ENCODE measurements at places on chromosomes 4 and X.

DNA sequence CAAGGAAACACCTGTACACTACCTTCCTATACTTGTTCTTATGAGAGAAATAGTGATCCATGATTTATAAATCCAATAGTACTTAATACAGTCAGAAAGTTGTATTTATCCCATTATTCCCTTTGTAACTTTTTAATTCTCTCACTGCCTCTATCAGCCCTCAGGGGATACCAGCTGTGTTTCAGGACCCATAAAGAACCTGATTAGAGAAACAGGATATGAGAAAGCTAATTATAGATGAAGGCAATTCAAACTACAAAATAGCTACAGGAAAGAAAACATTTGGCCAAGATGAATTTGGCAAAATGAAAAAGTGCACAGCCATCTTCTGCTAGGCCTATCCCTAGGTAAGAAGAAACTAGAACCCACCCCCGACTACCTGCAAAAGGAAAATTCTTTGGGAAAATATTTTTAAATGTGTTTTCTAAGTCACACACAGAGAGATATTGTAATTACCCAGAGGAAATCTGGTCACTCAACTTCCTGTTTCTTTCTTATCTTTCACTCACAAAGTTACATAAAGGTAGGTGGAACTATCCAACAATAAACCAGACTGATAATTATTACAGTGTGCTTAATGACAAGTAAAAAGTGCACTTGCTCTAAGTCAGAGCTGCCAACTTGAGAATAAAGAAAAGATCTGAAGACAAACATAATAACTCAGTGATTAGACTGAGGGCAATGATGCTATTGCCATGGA lies 836.5 kb upstream of the HTR2C start:
- no peak for DNase-seq

DNA sequence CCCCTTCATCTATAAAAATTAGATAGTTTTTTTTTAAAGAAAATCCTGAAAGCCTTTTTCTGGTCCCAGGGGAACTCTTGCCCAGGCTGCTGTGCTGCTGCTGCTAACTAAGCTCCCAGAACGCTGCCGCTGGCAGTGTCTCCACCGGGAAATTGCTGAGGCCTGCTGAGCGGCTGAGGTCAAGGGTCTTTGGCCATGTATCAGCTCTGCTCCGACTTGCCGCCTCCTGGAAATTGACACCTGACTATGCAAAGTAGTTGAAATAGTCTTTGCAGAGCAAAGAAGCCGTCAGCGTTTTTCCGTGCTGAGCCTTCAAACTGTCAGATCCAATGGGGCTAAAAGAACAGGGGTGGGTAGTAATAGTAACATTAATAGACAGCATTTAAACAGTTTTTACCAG lies 839 bp downstream of the QDPR start:
- DNase-seq, result no peak

DNA sequence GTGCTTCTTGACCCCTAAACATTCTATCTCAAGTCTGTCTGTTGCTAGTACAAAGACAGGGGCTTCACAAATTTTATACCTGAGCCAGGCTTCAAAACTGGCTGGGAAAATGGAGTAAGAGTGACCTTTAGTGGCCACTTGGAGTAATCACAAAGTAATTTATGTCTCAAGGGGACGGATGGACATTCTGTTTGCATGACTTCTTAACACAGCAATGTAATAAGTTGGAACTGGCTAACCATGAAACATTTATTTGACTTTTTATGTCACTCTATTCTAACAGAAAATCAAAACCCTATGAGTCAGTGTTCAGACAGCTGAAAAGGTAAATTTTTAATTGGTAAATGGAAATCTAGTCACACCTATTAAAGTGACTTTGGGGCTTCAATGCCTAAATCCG lies 600.6 kb downstream of the ANKRD50 start:
- DNase-seq, result peak; percentile 7

DNA sequence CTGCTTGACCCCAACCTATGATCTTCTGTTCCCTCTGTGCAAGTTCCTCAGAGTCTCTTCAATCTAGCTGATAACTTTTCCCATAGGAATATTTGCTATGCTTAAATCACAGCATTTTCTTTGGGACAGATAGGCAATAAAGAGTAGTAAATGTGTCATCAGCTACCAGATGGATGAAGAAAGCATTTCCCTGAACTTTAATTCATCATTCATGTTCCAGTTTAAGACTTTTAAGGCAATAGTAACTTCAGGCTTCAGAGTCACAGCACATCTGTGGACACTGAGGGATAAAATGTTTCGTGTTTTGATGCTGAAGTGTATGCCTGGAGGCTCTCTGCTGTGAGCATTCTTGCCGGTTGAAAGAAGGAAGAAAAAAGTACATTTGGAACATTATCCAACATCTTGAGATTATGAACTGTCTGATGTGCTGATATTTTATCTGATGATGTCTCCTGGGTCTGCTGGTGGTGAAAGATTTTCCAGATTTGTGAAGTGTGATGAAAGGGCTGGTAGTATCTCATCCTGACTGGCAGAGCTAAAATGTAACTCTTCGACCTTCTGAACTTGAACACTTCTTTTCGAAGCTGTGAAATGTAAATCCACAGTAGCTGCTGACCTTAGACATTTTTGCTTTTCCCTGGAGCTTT lies 133.7 kb downstream of the DCLK2 start:
- DNase-seq, result no peak

DNA sequence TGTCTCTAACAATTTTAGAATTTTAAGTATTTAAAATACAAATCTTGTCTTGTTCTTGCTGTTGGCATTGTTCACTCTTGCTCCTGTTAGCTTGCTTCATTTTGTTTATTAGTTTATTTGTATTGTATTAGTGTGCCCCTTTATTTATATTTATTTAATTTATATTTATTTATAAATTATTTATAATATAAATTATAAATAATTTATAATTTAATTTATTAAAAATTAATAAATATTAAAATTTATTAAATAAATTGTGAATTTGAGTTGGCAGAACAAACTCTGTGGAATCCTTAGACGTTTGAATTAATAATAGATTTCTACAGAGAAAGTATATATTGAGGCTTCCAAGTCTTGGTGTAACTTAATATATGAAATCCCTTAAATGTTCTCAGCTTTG lies 331.4 kb downstream of the SPOCK3 start:
- no peak for DNase-seq

DNA sequence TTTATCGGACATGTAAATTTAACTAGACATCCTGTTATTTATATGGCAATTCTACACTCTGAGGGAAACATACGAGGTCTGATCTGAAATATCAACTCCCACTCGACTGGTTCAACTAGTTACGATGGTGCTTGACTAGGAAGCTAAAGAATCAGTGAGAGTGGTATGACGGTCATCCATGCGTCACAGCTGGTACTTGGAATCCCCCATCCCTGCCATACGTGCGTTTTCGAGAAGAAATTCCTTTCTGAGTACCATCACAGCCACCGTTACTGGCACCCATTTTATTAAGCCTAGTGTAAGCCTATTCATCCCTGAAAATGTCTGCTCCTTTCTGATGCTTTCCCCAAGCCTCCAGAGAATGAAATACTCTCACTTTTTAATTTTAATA lies 695 bp upstream of the PIGA start:
- DNase-seq, result no peak

DNA sequence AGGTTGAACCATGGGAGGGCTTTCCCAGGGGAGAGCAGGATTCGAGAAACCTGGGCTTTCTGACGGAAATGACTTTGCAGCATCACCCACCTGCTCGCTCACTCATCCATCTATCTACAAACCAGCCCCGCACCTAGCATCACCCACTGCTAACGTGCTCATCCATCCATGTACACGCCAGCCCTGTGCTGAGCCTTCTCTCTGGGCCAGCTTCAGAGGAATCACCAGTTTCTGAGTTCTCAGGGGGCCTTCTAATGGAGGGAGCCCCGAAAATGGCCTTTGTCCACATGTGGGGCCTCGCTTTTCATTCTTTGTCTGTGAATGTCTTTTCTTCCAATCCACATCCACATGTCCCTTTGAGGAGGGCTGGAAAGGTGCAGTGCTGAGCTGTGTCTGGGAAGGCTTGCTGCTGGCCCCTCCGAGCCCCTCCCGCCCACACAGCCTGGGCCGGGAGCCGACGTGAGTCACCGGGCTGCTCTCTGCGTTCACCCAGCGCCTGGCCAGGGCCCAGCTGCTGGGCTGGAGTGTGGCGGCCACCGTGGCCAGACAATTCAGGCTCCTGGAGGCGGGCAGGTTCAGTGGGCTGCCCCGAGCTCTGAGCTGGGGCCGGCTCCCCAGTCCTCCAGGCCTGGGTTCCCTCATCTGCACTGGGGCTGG lies 14.7 kb downstream of the SORCS2 start:
- DNase-seq, result no peak

DNA sequence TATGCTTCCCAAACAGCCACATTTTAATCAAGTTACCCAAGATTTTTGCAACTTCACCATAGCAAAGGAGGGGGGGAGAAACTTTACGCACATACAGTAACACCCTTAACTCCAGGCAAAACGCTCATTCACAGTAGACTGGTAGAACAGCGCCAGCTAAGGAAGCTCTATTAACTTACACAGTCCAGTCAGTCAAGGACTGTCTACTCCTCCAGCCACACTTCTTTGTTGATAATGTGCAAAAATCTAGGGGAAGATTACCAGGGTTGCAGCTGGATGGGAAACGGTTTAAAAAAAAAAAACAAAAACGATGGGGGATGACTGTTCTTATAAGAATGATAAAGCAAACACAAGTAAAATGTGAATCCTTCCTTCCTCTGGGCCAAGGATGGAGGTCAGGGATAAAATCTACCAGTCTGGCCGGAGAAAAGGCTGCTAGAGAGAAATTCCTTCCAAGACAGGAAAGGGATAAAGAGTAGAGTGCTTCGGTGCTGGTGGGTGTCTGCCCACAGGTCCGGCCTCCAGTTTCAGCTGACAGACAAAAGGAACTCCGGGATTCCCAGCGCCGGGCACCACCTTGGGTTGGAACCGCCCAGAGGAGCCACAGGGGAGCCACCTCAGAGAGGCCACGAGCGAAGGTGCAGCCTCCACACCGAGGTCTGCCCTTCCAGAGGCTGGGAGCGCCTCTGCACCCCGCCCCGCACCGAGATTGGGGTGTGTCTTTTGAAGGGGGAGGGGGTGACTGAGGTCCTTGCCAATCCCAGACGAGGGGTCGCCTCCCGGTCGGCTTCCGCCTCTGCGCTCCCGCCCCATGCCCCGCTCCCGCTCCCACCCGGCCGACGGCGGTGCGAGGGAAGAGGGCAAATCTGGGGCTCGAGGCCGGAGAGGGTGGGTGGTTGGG lies 811 bp downstream of the ANKRD50 start:
- peak; percentile 39 for DNase-seq

DNA sequence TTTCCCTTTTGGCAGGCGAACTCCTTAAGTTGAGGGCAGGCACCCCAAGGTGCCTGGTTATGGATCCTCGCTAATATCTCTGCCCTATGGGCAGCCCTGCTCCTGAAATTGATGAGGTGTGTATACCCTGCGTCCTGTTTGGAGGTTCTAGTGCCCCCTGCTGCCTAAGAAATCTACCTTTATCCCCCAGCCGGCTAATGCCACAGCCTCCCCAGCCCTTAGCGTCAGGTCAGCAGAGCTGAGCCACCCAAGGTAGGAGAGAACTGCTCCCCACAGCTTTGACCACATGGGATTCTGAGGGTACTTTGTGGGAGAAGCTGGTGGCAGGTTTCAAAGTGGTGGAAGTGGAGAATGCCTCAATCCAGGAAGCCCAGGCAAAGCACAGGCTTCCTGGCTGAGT lies 50.8 kb downstream of the ANAPC4 start:
- DNase-seq, result no peak

DNA sequence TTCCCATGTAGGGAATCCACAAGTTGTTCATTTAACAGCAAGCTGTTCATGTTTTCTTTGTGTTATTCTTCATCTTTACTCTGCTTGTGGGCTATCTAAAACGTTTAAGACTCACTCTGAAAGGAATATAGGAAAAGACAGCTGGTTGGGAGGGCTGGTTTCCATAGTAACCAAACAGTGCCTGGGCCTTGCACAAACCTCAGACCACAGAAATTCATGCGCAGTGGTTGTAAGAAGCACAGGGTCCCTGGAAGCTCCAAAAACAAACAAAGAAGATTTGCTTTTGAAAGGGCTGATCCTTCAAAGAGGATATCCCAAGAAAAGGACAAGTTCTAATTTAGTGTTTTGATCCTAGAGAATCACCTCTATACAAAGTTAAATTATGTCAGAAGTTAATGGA lies 7.8 kb downstream of the SERTM2 start:
- peak; percentile 76 for DNase-seq

DNA sequence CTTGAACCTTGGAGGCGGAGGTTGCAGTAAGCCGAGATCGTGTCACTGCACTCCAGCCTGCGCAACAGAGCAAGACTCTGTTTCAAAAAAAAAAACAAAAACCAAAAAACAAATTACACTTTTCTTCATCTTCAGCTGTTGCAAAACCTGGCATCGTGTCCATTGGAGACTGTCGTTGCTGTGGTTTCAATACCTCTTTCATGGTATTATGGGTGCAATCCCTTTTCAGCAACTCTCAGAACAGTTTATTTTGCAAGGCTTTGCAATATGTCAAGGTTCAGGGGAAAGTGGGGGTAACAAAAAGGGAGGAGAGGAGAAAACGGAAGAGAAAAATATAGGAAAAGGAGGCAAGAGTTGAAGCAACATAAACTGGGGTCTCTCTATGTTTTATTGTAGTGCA lies 40.8 kb downstream of the ARSD start:
- no peak for DNase-seq

DNA sequence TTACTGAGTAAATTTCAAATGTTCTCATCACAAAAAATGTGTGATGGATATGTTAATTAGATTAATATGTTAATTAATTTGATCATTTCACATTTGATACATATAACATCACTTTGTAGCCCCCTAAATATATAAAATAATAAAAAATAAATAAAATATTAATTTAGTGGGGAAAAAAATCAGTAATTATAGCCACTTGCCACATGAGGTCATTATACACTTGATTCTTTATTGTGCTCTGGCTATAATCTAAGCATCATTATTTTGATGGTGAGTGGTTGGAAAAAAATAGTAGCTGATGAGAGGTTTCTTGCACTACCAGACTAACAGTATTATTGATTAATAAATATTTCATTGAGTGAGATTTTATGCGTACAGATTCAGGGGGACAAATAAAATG lies 57.4 kb downstream of the DCK start:
- DNase-seq, result no peak

- no peak for DNase-seq
Measured at GRCh38 chrX:1529328-1529727, 7.7 kb downstream of the P2RY8 start.

DNA sequence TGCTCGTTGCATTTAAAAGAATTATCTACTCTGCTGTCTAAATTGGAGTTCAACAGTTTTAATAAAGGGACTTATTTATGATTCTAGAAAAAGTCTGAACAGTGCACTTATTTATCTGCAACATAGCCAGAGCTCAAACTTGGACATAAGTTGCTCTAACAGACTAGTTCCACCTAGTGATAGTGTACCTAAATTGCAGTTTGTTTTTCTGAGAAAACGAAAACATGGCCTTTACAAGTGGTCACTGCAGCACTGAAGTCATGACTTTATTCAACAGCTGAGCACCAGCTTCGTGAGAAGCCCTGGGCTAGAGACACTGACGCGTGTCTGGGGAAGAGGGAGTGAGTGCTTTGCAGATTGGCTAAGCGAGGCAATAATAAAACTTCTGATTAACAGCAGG lies 77.3 kb upstream of the IGSF1 start:
- DNase-seq, result no peak

Data from Jurkat, Clone E6-1 (cell line).